ENCODE measurements at places on chromosomes 7 and 10.
A peak's percentile ranks its signal among the peaks of the same experiment; 100 is the strongest.

- DNase-seq, result no peak
- H3K36me3 ChIP-seq, result no peaks in the 10 kb centered on the region
- H3K27me3 ChIP-seq, result no peaks in the 10 kb centered on the region
Measured at GRCh38 chr7:78427209-78427608, 628.6 kb downstream of the PHTF2 start.

DNA sequence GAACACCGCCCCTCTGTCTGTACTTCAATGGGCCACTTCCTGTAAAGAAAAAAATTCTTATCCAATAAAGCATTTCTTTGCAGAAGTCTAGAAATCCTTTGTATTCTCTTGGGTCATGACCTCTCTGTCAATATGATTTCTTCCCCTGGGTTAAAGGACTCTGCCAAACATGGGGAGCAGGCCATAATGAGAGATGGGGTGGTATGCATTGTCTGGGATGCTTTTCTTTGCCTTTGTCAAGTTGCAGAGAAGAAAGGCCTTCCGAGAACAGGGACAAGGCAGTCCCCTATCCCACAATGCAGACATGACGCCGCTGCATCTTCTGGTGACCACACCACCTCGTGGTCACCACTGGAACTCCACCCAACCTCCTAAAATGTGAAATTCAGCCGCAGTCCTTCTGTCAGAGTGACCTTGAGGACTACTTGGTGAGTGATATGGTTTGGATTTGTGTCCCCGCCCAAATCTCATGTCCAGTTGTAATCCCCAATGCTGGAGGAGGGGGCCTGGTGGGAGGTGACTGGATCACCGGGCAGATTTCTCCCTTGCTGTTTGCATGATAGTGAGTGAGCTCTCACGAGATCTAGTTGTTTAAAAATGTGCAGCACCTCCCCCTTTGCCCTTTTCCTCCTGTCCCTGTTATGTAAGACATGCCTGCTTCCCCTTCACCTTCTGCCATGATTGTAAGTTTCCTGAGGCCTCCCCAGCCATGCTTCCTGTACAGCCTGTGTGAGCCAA, 15.2 kb upstream of the FRMPD2 start:
- no peaks in the 10 kb centered on the region for H3K4me1 ChIP-seq
- H3K4me3 ChIP-seq, result no peak overlapping the region
- DNase-seq, result peak; percentile 60
- no peaks in the 10 kb centered on the region for H3K36me3 ChIP-seq

- H3K4me3 ChIP-seq, result no peak overlapping the region
- H3K27me3 ChIP-seq, result no peaks in the 10 kb centered on the region
- H3K36me3 ChIP-seq, result no peaks in the 10 kb centered on the region
- H3K4me1 ChIP-seq, result no peaks in the 10 kb centered on the region
- no peak overlapping the region for H3K27ac ChIP-seq
Measured at GRCh38 chr10:43943818-43944360, 295.2 kb upstream of the ZNF32 start.

- no peak overlapping the region for H3K27ac ChIP-seq
- no peaks in the 10 kb centered on the region for H3K36me3 ChIP-seq
- H3K4me1 ChIP-seq, result no peaks in the 10 kb centered on the region
- no peaks in the 10 kb centered on the region for H3K27me3 ChIP-seq
Measured at GRCh38 chr7:157622000-157622399, 285.2 kb downstream of the DNAJB6 start.

GRCh38 chr7:105015390-105015965, 1.5 kb downstream of the KMT2E start:
- no peak for DNase-seq
- no peaks in the 10 kb centered on the region for H3K27me3 ChIP-seq
- peak overlapping the region; percentile 99 for H3K27ac ChIP-seq
- H3K4me3 ChIP-seq, result peak overlapping the region; percentile 92

- H3K27ac ChIP-seq, result no peak overlapping the region
- no peak for DNase-seq
- no peaks in the 10 kb centered on the region for H3K27me3 ChIP-seq
Measured at GRCh38 chr10:104021246-104021645, 54.3 kb downstream of the SLK start.

DNA sequence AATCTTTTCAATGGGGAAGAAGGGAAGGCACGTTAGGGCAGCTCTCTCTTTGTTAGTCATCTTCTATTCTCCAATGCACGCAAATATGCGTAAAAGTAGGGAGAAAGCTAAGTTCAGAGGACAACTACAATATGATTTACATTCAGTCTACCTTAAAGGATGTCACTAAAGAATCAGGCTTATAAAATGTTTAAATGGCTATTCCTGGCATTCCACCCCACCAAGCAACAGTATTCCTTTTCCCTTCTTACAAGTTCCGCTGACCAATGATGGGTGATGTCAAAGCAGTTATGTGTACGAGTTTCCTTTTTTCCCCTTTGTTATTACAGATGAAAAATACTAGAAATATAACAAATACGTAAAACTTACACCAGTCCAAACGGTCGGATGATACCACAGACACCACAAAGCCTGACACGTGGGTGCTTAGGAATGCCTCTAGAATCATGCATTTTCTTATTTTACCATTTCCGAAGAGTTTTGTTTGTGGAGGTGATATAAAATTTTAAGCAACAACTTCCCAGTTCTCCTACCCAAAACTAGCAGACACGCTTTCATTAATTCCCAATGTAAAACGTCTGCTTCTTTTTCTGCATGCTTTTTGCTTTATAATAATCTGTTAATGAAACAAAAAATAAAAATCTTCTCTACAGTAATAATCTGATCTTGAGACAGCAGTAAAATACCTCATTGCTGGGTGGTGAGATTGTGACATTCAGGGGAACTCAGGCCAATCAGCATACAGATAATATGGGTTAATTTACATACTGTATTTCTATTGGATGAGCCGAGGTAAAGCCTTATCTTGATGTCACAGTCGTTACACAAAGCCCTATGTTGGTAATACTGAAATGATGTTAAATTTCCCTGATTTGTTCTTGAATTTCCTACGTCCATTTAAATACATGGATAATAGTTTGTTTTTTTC, 708 bp upstream of the GPR85 start:
- no peaks in the 10 kb centered on the region for H3K4me1 ChIP-seq
- DNase-seq, result no peak
- no peaks in the 10 kb centered on the region for H3K36me3 ChIP-seq
- peaks cover 16% of the 10 kb centered on the region for H3K27me3 ChIP-seq
- H3K4me3 ChIP-seq, result no peak overlapping the region
- no peak overlapping the region for H3K27ac ChIP-seq

GRCh38 chr7:131781-132482, 60.4 kb upstream of the FAM20C start:
- no peak for DNase-seq
- peaks cover 2% of the 10 kb centered on the region for H3K27me3 ChIP-seq
- H3K36me3 ChIP-seq, result no peaks in the 10 kb centered on the region
- no peaks in the 10 kb centered on the region for H3K4me1 ChIP-seq
- H3K27ac ChIP-seq, result no peak overlapping the region
- H3K4me3 ChIP-seq, result no peak overlapping the region

DNA sequence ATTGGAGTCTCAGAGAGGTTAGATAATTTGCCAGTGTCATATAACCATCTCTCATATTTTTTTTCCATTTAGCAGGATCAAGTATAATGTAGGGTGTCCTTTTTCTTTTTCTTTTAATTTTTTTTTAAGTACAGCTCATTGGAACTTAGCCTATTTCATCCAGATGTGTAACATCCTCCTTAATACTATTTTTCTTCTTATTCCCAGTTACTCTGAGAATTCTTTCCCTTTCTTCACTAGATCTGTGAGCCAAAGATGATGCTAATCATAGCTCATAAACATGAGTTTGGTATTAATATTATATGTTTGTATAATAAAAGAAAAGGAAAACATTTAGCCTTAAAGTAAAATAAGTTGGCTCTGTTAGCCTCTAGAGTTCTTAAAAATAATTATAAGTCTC, 32.8 kb downstream of the PPP1R9A start:
- DNase-seq, result no peak
- no peaks in the 10 kb centered on the region for H3K4me1 ChIP-seq

DNA sequence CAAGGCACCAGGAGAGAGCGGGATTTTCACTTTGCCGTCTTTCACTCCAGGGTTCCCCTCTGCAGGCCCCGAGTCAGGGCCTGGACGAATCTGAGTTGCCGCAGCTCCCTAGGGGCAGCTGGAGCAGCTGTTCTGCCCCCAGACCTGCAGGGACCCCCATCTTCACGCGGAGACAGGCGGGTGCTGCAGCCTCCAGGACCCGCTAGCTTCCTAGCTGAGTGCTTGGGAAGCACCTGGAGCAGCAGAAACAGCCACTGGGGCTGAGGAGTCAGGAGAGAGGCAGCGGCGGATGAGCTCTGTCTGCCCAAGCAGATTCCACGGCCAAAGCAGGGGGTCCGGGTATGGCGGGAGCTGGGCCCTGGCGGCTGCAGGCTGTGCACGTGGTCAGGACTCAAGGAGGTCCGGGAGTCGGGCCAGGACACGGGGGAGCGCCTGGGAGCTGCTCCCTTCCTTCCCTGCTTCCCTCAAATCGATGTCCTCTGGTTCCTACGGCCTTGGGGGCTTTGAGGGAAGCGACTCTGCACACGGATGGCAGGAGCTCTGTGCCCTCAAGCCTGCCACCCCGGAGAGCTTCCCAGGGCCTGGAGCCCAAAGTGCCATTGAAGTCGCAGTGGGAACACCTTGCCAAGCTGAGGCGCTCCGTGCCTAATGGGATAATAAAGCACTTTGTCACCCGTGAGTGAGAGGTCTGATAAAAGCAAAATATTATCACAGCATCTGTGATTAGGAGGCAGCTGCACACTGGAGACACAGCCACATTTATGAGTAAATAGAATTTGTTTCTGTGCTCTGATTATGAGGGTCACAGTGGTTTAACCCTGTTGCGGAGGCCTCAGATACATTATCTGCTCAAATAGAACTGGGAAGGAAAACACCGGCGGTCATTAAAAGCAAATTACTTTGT, 17.2 kb downstream of the MNX1 start:
- H3K27me3 ChIP-seq, result no peaks in the 10 kb centered on the region
- no peaks in the 10 kb centered on the region for H3K4me1 ChIP-seq
- H3K27ac ChIP-seq, result no peak overlapping the region

DNA sequence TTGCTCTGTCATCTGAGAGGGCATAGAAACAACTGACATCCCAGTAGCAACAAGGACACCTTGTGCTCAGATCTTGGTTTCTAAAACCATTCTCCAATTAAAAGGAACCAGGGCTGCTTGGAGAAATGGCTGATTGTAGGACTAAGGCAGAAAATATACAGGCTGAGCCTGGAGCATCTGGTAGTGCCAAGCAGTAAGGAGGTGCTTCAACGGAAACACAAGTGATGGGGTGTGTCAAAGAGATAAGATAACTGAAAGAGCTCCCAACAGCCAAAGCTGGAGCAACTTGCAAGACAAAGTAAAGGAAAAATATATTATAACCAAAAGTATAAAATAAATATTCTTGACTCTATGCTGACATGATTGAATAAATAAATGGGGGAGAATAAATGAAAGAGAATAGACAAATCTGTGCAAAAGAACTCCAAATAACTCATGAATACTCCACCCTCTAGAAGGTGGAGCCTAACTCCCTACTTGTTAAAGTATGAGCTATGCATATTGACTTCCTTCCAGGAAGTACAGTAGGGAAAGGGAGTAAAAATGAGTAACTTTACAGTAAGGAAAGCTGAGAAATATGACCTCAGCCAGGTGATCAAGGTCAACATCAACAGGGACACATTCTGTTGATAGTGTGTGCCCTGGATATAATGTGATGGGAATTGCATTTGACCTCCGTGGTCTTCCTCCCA, 162.4 kb downstream of the NOC3L start:
- no peaks in the 10 kb centered on the region for H3K36me3 ChIP-seq
- no peak for DNase-seq
- no peaks in the 10 kb centered on the region for H3K27me3 ChIP-seq
- H3K4me1 ChIP-seq, result no peaks in the 10 kb centered on the region
- no peak overlapping the region for H3K27ac ChIP-seq

DNA sequence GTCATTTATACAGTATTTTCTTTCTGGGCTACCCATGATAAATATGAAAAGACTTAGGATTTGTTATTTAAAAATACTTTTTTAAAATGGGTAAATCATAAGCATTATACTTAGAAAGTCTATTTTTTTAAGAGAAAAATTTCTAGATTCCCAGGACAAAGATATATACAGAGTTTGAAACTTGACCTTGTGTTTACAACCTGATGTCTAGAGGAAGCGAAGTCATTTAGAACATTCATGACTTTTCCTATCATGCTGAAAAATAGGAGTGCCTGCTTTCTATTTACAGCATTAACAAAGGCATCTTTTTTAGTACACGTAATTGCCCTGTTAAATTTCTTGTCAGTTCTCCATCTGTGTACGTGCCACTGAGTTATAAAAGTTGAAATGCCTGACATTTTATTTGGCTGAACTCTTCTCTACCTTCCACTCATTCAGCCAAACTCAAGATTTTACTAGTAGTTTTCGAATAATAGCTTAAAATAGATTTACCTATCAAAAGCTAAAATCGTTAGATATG, 23.0 kb downstream of the GNAT3 start:
- H3K4me3 ChIP-seq, result no peak overlapping the region
- no peaks in the 10 kb centered on the region for H3K27me3 ChIP-seq
- no peaks in the 10 kb centered on the region for H3K36me3 ChIP-seq
- DNase-seq, result no peak
- no peaks in the 10 kb centered on the region for H3K4me1 ChIP-seq

DNA sequence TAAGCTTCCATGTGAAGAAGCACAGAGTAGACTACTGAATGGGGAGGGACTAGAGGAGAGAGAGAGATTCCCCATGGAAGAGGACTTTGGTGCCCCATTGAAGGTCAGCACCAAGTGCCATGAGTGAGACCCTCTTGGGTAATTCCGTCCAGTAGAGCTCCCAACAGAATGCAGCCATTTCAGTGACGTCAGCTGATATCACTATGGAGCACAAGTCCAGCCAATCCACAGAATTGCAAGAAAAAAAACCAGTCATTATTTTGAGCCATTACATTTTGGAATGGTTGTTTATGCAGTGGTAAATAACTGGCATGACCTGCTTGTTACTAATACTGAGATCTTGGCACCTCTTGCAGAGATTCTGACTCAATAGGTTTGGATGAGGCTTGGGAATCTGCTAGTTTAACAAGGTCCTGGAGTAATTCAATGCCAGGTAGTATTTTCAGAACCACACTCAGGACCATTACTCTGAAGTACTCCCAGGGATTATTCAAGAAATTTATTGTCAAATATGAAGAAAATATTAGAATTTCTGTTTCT, 52.6 kb upstream of the SP8 start:
- no peak for DNase-seq
- no peaks in the 10 kb centered on the region for H3K36me3 ChIP-seq
- H3K27me3 ChIP-seq, result no peaks in the 10 kb centered on the region
- H3K27ac ChIP-seq, result no peak overlapping the region
- no peak overlapping the region for H3K4me3 ChIP-seq

- peak overlapping the region; percentile 99 for H3K27ac ChIP-seq
- H3K4me1 ChIP-seq, result peaks cover 60% of the 10 kb centered on the region
- H3K36me3 ChIP-seq, result peaks cover 4% of the 10 kb centered on the region
- H3K27me3 ChIP-seq, result no peaks in the 10 kb centered on the region
- DNase-seq, result no peak
Measured at GRCh38 chr10:104337521-104337984, 712 bp downstream of the ITPRIP start.

GRCh38 chr10:117996709-117997108, 50.0 kb downstream of the RAB11FIP2 start:
- H3K36me3 ChIP-seq, result no peaks in the 10 kb centered on the region
- DNase-seq, result no peak
- no peak overlapping the region for H3K4me3 ChIP-seq

- H3K27ac ChIP-seq, result no peak overlapping the region
- no peaks in the 10 kb centered on the region for H3K36me3 ChIP-seq
- peaks cover 10% of the 10 kb centered on the region for H3K4me1 ChIP-seq
- H3K4me3 ChIP-seq, result peak overlapping the region; percentile 12
- DNase-seq, result no peak
- peaks cover 20% of the 10 kb centered on the region for H3K27me3 ChIP-seq
Measured at GRCh38 chr10:121734589-121735045, 136.4 kb upstream of the FGFR2 start.
